ENCODE measurements at places on chromosomes 7 and 10.

GRCh38 chr7:132352800-132353199 is 223.5 kb downstream of the PLXNA4 start:
- no peak for DNase-seq

DNA sequence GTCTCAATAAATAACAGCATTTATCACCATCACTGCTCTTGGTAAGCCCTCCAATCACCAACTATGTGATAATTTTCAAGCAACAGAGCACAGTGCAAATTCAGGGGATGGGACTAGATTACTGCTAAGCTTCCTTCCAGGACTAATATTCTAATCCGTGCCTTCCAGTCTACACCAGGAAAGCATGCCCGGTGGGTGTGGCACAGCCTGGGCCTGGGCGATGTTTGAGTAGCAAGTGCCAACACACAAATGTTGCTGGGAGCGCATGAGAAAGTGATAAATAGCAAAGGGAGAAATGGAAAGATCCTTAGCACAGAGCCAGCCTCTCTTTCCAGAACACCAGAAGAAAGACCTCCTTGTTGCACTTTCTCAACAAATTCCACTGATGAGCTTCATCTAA is 13.5 kb upstream of the TM9SF3 start:
- no peak for DNase-seq

DNA sequence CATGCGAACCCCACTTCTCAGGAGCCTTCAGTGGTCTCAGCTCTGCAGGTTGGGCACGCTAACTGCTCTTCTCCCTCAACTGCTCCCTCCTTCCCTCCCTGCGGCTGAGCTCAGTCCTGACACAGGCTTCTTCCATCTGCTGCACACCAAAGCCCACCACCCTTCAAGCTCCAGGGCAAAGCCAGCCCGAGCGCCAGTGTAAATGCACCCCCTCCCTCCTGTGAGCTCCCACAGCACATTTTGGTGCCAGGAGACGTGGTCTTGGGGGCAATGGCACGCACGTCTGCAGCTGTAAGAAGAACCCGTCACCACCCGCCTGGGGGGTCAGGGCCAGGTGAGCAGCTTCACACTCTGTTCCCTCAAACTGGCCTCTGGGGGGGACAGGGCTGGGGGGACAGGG is 15.9 kb downstream of the VIPR2 start:
- no peak for DNase-seq

DNA sequence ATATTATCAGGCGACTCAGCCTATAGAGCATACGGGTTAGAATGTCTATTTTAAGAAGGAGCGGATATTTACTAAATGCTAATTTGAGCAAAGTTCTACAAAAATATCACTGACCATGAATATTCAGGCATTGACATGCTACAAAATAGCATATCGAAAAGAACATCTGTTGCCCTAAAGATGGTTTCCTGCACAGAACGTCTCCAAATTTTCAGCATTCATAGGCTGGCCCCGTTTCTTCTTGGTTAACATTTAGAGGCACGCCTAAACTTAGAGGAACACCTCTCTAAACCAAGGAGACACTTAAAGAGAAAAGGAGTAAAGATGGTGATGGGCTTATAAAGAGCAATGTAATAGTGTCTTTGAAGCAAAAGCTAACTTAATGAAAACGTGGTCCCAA is 1.3 kb upstream of the MINPP1 start:
- no peak for DNase-seq

DNA sequence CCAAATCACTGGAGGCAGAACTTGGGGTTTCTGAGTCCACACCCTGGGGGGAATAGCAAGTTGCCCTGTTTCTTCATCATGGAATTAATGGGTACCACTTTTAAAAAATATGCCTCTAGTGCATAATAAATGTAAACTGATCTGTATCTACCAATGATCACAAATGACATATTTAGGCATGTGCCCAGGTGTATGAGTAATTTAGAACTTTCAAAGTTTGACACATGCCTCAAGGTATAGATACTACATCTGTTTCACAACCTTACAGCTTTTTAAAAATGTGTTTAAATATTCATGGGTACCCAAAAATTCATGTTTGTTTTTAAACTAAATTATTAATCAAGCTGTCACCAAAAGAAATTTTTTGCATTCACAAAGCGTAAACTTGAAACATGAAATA is 226.0 kb downstream of the KIAA1217 start:
- no peak for DNase-seq

GRCh38 chr7:129786825-129787563 is 165.8 kb downstream of the UBE2H start:
- DNase-seq = no peak

DNA sequence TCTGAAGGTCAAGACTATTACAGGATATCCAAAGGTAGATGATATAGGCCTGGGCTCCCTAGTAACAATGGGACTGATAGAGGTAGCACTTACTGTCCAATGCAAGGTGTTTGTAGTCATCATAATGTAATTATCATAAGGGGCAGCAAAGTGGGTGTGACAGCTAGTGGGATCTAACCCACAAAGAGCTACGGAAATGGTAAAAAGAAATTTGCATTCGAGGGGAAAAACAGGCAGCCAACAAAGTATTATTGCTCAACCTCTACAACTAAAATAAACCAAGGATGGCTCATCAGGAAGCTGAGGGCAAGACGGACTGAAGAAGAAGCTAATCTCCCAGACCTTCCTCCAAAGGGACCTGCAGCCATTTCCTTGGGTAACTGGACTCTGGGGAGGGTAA is 211.0 kb downstream of the WDR11 start:
- DNase-seq = no peak

GRCh38 chr10:6313111-6313895 is 110.6 kb downstream of the PFKFB3 start:
- DNase-seq = no peak

- DNase-seq = no peak
These were observed 75.9 kb downstream of the SVOPL start for GRCh38 chr7:138625084-138625848.

DNA sequence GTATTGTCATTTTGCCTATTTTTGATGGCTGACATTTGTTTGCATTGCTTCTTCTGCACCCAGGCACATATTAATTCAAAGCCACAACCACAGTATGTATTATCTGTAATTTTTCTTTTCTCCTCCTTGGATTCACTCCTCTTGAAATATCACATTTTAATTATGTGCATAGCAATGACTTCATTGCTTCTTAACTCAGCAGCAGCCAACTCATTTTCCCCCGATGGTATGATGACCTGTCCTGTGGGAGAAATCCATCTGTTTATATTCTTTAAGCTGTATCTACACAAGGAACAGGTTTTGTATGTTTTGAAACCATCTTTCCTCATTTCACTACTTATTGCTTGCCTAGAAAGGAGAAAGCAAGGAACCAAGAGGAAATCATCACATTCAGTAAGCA is 588.8 kb downstream of the INHBA start:
- no peak for DNase-seq

All from breast epithelium (tissue), 4 donors.